ENCODE measurements at places on chromosomes 5 and 9.
A peak's percentile ranks its signal among the peaks of the same experiment; 100 is the strongest.

GRCh38 chr9:27548055-27548741 lies 18.6 kb upstream of the MOB3B start:
- DNase-seq: peak; percentile 44

GRCh38 chr5:133141746-133142145 lies 89.9 kb downstream of the HSPA4 start:
- DNase-seq: no peak

GRCh38 chr9:38015266-38015665 lies 53.8 kb downstream of the SHB start:
- DNase-seq: peak; percentile 61

DNA sequence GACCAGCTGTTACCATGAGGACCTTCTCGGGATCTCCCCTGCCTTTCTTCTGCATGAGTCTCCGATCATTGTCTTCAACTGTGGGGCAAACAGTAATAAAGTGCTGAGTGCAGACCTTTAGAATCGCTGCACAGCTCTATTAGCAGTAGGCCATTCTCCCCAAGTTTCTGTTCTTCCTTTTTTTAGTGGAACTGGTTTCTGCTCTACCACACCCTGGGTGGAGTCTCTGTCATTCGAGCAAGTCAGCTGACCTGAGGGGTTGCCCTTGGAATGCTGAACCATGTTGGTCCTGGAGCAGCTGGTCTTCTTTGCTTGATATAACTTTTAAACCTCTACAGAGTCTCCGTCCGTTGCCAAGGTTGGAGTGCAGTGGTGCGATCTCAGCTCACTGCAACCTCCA lies 33.4 kb upstream of the GNPDA1 start:
- no peak for DNase-seq

DNA sequence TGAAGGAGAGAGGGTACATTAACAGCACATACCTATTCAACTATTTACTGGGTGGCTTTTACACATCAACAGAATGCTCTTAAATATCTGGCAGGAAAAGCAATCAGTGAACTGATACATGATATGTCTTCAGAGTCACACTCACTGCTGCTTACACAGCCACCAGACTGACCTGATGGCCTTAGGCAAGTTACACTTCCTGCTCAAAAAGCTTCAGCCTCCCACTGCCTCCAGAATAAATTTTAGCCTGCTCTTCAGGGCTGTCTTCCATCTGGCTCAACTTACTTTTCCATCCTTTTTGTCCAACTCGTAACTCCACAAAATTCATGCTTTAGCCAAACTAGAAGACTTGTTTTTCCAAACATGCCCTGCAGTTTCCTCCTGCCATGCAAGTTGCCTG lies 10.7 kb downstream of the LOX start:
- DNase-seq: peak; percentile 53

GRCh38 chr9:114745879-114746550 lies 59.8 kb downstream of the TNFSF15 start:
- DNase-seq: no peak

DNA sequence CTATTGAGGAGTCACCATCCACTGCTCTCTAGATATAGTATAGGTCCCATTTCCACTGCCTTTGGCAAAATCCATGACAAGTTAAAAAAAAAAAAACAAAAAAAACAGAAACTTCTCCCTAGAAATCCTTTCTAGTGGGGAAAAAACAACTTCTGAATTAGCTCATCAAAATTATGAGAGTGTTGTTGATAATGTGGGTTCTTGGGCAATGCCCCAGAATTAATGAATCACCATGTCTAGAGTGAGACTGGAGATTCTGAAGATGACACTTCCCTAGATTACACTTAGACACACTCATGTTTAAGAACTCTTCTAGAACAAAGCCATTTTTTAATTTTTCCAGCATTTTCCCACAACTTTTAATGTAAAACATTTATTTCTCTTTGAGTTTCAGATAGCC lies 728.0 kb upstream of the C9orf72 start:
- DNase-seq: peak; percentile 8

DNA sequence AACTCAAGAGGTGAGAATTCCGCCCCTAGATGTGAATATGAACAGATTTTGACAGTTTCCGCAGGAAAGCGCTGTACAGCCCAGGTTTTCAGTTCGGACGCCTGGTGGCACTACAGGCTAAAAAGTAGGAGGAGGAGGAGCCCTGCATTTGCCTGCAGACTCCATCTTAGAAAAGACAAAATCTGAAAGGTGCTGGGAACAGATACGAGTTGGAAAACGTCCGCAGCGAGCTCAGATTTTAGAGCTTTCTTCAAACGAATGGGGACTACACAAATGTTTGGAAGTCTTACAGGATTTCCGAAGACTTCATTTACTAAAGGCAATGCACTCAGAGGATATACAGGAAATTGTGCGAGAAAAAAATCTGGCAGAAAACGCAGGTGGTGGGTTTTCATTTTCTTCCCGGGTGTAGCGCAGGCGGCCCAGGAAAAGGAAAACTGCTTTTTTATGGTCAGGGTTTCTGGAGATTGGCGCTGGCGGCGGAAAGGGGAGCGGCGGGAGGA lies 9.9 kb upstream of the PCDHB2 start:
- peak; percentile 78 for DNase-seq

GRCh38 chr9:128863647-128864046 lies 18.1 kb downstream of the KYAT1 start:
- peak; percentile 66 for DNase-seq

All from M059J (cell line).